Activated T-cell treated with anti-CD3 and anti-CD28 coated beads, Interleukin-2, amount 50 U/mL, for 4 hours (primary cell): ENCODE measurements at places on chromosomes 2 and 18. TPM values are rescaled to one million over a fixed set of nuclear protein-coding genes. Genes with fewer than 3 reads are reported as not detected.

ADGRF3 gene
- 1.9 TPM for total RNA-seq

- DNase-seq, result no peak
Observed at GRCh38 chr18:78242806-78243205, 736.8 kb upstream of the SALL3 start.

DNA sequence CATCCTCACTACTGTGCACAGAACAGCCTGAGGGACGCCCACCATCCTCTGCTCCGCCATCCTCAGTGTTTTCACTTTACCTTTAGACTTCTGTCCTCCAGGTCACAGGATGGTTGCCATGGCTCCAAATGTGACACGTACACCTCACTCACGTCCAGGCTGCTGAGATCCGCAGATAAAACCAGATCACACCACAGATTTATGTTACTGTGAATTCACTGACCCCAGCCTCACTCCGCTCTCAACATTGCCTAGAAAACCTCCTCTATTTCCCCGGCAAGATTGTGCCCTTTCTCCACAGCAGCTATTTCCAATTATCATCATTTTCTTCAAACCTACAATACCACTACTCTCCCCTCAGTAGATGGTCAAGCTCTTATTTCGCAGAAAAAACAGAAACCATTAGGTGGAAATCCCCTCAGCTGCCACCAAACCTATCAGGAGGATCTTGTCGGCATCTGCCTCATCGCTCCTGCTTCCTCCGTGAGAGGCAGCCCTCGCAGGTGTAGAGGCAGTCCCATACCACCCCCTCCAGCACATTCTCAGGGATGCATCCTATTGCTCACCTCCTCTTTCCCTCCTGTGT lies 49.8 kb upstream of the SLC1A4 start:
- DNase-seq, result no peak

GRCh38 chr2:219207134-219207883 lies 727 bp downstream of the ZFAND2B start:
- DNase-seq, result no peak

DNA sequence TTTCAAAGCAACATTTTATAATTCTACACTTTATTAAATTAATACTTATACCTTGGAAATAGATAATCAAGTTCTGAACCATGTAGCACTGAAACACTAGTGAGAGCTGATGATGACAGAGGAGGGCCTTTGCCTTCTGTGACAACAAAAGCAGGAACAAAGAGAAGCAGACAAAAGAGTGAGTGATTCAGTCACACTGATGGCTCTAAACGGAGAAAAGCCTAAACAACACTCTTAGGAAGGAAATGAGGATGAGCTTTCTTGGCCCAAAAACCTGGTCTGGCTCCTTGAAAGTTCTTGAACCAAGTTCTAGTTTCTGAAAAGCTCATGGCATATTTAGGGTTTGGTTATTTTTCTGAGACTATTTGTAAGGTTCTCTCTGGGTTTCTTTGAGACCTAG lies 271.9 kb downstream of the DPP10 start:
- DNase-seq, result no peak

FAM124B gene
- not detected for total RNA-seq

ITGA4 gene
- 45.4 TPM for total RNA-seq

- DNase-seq, result peak; percentile 25
Observed at GRCh38 chr2:231800493-231801091, 14.3 kb downstream of the COPS7B start.

DNA sequence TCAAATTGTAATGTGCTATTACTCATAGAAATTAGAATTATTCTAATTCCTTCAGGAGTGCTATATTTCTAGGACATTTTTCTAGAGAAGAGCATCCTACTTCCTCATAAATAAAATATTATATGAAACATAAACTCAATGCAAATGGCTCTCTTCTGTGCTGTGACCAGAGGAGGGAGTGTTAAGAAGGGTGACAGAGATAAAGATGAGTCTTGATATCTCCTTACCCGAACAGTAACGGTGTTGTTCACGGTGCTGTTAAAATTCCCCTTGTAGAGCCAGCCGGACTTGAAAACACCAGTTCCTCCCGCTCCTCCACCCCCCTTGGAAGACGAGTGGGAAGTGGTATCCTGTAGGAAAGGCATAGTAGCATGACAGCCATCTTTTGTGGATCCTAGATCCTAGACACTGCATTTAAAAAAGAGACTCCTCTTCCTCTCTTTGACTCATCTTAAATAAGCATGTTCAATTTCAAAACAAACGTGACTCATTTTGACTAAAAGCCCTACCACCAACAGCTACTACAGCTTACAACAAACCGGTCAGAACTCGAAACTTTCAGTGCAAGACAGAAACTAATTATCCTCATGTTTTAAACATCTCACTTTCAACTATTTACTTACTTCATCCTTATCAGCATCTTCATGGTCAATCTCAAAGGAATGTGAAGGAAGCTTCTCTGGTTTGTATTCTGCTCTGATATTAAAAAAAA lies 156.3 kb downstream of the DOCK10 start:
- DNase-seq, result no peak

DNA sequence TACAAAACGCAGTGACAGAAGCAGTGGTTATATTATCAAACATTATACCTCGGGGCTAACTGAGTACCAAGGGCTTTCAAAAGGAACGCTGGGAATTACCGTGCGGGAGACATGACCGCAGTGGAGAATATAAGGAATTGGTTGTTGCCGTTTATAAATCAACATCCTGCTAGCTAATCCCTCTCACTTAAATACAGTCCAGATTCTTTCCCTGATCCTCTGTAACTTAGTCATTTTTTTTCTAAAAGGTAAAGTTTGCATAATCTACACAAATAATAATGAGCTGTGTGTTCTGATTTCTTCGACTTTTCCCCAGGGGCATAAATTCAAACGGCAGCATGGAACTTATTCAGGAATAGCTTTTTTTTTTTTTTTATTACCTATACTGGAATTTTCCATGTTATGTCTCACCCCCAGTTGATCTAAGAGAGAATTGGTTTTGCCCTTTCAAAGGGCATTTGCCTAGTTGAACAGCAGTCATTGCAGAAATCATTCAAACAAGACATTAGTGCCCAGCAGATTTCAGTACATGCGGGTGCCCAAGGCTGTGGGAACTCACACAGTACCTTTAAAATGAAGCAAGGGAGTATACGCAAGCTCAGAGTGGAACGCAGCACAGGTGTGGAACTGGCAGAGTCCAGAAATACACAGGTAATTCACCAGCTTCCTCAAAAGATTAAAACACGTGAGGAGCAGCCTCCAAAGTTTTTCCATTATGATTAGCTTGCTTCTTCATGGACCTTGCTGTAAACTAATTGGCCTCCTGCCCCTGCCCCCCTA lies 63.9 kb downstream of the SMIM21 start:
- DNase-seq, result no peak

GRCh38 chr18:28637897-28638296 lies 461.0 kb upstream of the CDH2 start:
- DNase-seq, result no peak
